AG08395 (cell line): ENCODE measurements at places on chromosomes 2 and 18.

- DNase-seq = no peak
Measured at GRCh38 chr2:109611467-109612095, 2.2 kb downstream of the SEPTIN10 start.

GRCh38 chr18:8339952-8340351 lies 269.3 kb upstream of the RAB12 start:
- no peak for DNase-seq

DNA sequence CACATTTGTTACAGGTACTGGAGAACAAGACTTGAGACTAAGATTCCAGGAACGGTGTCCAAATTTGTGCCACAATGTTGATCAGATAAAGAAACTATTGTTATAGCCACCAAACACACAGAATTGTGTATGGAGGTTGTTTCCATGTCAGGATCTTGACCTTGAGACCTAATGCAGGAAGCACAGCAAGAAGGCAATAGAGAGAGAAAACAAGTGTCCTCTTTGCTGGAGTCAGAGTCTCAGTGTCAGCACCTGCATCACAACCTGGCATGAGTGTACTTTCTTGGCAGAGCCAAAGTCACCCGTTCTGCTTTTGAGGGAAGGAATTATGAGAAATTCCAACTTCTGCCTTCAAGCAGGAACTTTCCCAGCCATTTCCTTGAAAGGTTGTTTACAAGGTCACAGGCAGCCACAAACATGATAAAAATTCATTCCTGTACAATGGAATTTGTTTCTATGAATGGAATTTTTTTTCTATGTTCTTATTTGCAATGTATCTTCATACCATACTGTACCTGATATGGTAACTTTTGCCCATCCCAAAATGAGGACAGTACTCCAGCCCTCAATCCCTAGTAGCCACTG lies 118.4 kb downstream of the PKP4 start:
- DNase-seq = no peak

DNA sequence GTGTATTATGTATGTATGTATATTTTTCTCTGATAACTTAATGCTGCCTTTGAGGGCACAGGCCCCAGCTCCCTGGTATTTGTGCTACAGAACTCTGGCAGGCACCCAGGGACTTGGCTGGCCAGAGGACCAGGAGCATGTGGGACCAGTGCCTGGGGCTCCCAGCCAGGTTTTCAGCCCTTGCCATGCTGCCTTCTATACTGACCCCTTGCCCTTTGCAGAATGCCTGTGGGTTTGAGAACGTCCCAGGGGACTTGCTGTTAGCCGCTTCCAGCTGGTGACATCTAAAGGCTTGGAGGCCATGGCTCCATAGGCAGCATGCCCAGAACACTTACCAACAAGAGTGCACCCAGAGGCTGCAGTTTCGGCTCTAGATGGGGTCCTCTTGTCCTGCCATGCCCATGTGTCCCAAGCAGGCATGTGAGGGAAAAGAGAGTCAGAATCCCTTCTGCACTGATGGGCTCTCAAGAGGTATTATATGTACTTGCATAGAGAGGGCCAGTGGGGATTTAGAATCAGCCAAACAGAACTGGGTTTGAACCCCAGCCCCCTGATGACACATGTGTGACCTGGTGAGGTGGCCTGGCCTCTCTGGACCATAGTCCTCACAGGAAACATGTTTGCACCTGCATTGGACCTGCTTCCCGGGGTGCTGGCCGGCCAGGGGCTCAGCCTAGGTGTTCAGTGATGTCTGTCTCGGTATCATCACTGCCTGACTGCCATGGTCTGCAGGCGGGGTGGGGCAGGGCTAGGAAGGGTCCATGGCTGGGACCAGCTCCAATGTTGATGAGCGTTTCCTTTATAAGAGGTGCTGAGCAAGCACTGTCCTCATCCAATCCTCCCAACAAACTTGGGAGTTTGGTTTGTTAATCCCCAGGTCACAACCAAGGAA lies 119.2 kb upstream of the FHL2 start:
- DNase-seq = peak; percentile 74

DNA sequence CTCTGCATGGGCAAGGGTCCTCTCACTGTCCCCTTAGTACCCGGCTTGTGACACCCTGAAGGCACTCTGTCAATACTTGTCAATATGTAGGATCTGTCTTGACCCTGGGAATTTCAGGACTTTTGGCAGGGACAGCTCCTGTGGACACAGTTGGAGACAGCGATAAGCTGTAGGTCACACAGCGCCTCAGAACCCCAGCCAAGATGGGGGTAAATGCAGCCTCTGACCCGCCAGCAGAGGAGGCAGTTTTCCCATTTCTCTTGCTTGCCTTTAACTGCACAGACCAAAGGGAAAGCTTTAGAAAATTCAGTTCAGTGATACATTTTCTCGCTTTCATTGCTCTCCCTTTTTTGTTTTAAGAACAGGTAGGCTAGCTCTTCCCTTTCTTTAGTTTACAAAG lies 54.8 kb upstream of the KLHL29 start:
- DNase-seq = peak; percentile 6

GRCh38 chr2:57965961-57966360 lies 80.6 kb upstream of the VRK2 start:
- DNase-seq = no peak
